Breast epithelium (tissue), 4 donors: ENCODE measurements at places on chromosomes 2 and 18. TPM values are rescaled to one million over a fixed set of nuclear protein-coding genes. Genes with fewer than 3 reads are reported as not detected.

DNA sequence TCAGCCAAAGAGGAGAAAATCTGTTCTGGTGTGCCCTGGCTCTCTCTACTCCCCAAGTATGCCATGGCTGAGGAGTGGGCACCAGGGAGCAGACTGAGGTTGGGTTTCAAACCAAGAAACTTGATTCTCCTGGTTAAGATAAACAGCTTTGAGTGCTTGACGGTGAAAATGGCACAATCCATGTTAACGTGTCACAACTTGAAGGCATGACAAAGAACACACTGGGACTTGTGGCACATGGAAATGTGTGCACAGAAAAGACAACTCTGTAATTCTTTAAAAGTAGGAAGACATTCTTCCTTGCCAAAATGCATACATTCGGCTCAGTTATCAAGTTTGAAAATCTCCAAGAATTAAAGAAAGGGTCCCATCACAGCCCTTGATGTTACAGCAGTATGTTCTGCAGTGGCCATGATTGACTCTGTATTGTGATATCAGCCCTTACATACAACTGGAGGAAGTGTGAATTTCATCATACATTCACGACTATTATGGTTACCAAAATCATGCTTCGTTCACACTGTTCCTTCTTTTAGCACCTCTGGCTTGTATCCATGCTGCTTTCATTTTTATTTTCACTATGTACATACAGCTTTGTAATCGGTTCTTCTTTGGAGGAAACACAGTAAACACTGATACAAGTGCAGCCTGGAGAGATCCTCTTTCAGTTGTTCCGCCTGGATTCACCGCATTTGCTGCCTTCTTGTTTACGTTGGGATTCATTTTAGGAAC lies 15.6 kb upstream of the ACTG2 start:
- no peaks in the 10 kb centered on the region for H3K4me1 ChIP-seq
- no peaks in the 10 kb centered on the region for H3K27me3 ChIP-seq
- no peak for DNase-seq
- no peak overlapping the region for H3K27ac ChIP-seq
- H3K36me3 ChIP-seq = no peaks in the 10 kb centered on the region
- H3K4me3 ChIP-seq = no peak overlapping the region

- H3K4me3 ChIP-seq = no peak overlapping the region
- H3K4me1 ChIP-seq = no peaks in the 10 kb centered on the region
- H3K27ac ChIP-seq = no peak overlapping the region
- no peaks in the 10 kb centered on the region for H3K36me3 ChIP-seq
These were observed 1.8 kb upstream of the CPO start for GRCh38 chr2:206937555-206937954.

GRCh38 chr2:75222527-75222926 lies 23.2 kb upstream of the TACR1 start:
- H3K27ac ChIP-seq = no peak overlapping the region
- no peaks in the 10 kb centered on the region for H3K36me3 ChIP-seq
- DNase-seq = no peak
- H3K4me1 ChIP-seq = no peaks in the 10 kb centered on the region
- no peak overlapping the region for H3K4me3 ChIP-seq
- no peaks in the 10 kb centered on the region for H3K27me3 ChIP-seq

GRCh38 chr2:31962757-31963361 lies 47.9 kb downstream of the MEMO1 start:
- H3K4me1 ChIP-seq = no peaks in the 10 kb centered on the region
- H3K27ac ChIP-seq = no peak overlapping the region
- no peak for DNase-seq
- H3K27me3 ChIP-seq = no peaks in the 10 kb centered on the region
- H3K36me3 ChIP-seq = no peaks in the 10 kb centered on the region
- no peak overlapping the region for H3K4me3 ChIP-seq

GRCh38 chr2:168237741-168238140 lies 9.7 kb downstream of the STK39 start:
- no peak overlapping the region for H3K4me3 ChIP-seq
- H3K27ac ChIP-seq = no peak overlapping the region
- no peaks in the 10 kb centered on the region for H3K36me3 ChIP-seq
- H3K27me3 ChIP-seq = no peaks in the 10 kb centered on the region
- no peaks in the 10 kb centered on the region for H3K4me1 ChIP-seq

GRCh38 chr18:46723856-46724415 lies 32.9 kb downstream of the ST8SIA5 start:
- no peak overlapping the region for H3K4me3 ChIP-seq
- no peaks in the 10 kb centered on the region for H3K27me3 ChIP-seq
- no peak overlapping the region for H3K27ac ChIP-seq
- H3K4me1 ChIP-seq = no peaks in the 10 kb centered on the region
- no peak for DNase-seq

VWA3B gene
- not detected for total RNA-seq

AQP12B gene
- not detected for total RNA-seq
